ENCODE measurements at places on chromosomes 7 and 10.

DNA sequence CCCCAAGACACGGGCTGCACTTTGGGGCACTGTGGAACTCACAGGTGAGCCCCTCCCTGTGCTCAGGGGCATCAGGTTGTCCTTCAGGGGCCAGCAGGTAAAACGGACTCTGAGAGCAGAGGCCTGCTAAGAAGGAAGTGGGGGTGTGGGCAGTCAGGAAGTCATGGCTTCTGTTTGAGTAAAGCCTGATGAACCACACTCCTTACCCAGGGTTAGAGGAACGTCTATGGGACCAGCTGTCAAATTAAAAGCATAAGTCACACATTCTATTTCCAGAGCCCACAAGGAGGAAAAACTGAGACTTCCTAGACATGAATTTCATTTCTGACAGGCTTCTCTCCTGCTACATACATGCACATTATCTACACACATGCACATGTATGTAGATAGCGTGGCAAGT lies 616.4 kb downstream of the SDK1 start:
- no peak for DNase-seq

GRCh38 chr7:135774284-135774683 lies 25.7 kb upstream of the FAM180A start:
- DNase-seq: no peak

- no peak for DNase-seq
These were observed 89.2 kb downstream of the AOAH start for GRCh38 chr7:36635091-36635490.

DNA sequence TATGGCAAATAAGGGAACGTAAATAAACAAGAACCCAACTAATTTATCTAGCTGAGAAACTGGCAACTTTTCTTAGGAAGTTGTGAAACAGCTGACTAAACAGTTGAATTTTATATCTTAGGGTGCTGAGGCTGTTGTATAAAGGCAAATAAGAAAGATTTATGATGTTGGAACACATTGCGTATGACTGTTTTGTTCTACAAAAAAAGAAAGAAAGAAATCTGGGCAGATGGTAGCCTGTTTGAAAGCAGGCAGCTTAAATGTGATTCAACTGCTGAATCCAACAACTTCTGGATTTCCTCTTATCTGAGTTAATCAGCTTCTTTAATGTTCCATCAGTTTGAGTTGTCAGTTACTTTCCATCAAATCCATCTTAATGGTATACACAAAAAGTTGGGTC lies 214.5 kb downstream of the SNX13 start:
- no peak for DNase-seq

GRCh38 chr10:15863733-15864132 lies 3.4 kb upstream of the MINDY3 start:
- no peak for DNase-seq

GRCh38 chr10:30412901-30413300 lies 21.1 kb upstream of the MAP3K8 start:
- DNase-seq: no peak

- no peak for DNase-seq
These were observed 7.3 kb downstream of the SCART1 start for GRCh38 chr10:133461027-133461426.

DNA sequence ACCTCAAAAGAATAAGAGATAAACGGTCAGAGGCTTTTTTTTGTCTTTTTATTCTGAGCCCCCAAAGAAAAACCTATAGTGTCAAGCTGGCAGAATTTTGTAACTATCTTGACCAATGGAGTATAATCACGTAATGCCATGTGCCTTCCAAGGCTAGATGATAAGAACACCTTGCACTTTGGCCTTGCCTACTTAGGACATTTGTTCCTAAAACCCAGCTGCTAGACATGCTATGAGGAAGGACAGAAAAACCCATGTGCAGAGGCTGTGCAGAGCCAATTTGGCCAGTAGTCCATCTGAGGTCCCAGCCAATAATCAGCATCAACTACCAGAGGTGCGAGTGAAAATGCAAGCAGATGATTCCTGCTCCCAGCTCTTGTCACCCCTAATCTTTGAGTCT lies 69.9 kb downstream of the EPDR1 start:
- DNase-seq: no peak

DNA sequence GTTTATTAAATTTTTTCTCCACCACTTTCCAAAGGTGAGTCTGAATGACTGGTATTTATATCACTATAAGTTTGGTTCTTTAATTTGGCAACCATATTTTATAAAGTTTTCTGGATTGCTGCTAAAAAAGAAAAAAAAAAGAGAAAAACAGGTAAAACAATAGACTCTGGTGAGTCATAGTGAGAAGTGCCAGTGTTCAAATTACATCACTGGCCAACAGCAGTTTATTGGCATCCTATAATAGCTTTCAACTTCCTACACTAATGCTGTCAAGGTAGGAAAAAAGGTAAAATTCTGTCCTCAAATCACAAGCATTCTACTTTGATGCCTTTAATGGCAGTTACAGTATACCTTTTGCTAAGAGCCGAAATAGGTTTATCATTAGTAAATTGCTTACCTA lies 808.8 kb downstream of the GRM8 start:
- no peak for DNase-seq

- no peak for DNase-seq
These were observed 2.0 kb upstream of the PLCE1 start for GRCh38 chr10:93991596-93992284.

DNA sequence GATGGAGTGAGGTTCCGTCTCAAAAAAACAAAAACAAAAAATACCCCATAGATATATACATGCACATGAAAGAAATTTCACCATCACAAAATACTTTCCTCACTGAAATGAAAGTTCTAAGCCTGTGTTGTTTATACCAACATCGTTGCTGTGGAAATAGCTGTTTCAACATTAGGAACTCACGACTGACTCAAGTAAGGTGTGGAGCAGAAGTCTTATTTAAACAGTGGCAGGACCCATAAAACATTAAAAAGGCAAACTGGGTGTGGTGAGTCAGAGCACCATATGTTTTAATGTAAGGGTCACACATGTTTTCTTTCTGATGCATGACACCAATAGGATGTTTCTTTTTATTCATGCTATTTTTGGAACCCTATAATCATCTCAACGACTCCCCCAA lies 48.3 kb downstream of the BAIAP2L1 start:
- peak; percentile 53 for DNase-seq

DNA sequence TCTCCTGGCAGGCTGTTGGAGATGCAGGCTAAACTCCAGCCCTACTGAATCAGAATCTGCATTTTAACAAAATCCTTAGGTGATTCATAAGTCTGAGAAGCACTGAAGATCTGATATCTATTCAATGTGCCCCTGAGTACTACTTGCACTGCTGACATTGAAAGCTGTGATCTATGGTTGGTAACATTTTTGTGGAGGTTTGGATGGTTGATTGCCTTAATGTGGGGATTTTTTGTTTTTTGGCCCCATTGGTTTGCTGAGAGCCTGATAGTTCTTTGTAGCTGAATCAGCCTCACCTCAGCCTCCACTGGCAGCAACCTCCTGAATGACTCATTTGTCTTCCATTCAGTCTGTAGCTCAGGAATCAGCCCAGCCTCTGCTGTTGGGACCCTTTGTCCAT lies 14.7 kb upstream of the LRRN3 start:
- DNase-seq: peak; percentile 27

- DNase-seq: no peak
These were observed 411 bp downstream of the AUTS2 start for GRCh38 chr7:69598487-69599285.

DNA sequence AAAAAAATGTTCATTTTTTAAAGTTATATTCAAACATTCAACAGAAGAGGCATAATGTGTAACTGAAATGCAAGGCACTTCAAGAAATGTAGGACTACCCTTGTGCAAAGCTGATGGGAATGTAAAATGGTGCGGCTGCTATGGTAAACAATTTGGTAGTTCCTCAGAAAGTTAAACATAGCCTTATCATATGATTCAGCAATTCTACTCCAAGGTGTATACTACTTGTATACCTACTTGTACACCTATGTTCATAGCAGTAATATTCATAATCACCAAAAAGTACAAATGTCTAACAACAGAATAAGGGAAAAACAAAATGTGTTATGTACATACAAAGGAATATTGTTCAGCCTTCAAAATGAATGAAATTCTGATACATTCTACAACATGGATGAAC lies 37.3 kb downstream of the TET1 start:
- DNase-seq: no peak

GRCh38 chr7:90834771-90835170 lies 238.7 kb downstream of the CDK14 start:
- no peak for DNase-seq

DNA sequence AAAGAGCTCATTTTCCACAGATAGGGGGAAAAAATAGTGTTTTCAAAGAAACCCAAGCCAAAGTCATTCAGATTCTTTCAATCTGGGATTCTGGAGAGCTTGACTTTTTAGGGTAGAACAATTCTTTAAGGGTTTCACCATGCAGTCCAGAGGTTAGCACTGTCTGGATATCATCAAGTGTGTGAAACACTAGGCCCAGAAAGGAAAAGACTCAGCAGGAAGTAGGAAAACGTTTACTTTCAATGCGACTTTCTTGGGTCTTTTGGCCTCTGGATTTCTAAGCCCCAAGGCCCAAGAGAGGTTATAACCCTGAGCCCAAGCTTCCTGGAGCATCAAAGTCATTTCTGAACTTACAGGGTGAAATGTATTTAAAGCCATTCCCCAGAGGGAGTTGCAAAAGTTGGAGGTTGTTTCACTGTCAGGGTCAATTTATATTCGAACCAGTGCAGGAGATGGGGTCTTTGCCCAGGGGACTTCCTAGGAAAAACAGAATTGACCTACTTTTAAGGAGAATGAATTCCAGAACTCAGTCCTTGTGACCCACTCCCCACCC lies 158.0 kb downstream of the C7orf25 start:
- no peak for DNase-seq

DNA sequence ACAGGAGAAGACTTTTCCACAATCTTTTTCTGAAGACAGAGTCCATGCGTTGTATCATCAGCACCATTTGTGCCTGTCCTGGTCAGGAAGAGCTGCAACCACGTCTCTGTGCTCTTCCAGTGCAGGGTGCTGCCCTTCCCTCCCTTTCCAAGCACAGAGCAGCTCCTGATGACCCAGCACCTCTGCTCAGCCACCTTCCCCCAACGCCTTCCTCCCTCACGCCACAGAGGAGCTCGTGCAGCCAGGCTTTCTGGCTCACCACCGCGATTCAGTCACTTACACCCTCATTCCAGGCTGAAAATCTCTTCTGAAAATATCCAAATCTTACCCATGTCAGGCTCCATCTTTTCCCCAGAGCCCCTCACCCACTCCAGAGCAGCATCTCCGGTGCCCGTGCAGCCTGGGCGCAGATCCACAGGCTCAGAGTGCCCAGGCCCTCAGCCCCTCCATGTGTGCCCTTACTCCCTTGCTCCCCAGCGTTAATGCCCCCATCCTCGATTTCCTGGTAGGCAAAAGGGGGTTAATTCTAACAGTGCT lies 181.5 kb downstream of the DIP2C start:
- DNase-seq: no peak

DNA sequence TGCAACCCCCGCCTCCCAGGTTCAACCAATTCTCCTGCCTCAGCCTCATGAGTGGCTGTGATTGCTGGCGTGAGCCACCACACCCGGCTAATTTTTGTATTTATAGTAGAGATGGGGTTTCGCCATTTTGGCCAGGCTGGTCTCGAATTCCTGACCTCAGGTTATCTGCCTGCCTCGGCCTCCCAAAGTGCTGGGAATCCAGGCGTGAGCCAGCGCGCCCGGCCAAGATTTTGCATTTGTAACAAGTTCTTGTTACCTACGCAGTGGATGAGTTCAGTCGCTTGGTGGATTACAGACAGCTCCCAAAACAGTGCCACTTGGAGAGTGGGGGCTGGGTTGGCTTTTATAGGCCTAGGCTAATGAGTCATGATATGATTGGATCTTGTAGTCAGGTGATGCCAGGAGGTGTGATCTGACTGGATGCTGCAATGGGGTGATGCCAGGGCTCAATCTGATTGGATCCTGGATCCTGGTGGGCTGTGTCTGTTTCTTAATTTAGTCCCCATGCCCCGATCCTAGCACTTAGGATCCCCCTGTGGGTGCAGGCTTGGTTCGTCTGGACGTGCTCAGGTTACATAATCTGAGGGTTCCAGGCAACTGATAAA lies 20.3 kb downstream of the SBDS start:
- DNase-seq: no peak

DNA sequence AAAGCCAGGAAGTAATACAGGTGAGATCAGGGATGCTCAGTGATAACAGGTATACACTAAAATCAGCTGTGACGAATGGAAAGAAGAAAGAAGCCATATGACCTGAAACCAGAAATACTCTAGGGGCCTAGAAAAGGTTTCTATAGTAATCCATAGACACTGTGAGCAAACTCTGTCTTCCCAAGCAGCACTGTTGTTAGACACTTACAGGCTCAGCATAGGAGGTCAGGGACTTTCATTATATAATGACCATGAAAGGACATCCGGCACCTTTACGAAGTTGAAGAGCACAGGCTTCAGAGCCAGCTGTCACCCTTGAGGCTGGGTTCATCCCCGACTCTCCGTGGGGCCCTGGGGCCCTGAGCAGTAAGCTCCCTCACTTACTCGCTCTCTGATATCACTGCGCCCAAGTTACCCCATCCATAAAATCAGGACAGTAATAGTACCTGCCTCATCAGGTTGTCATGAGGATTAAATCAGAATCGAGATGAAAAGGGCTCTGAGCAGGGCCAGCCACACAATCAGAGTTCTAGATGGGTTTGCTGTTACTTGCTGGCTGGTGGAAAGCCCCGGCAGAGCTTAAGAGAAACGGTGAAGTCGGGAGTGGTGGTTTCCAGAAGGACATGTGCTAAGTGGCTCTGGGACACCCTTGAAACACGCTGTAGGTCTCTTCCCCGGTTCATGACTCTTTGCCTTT lies 79.5 kb downstream of the ITIH5 start:
- no peak for DNase-seq

All from fibroblast of skin of left biceps (primary cell).